ENCODE measurements at places on chromosomes 1 and 21. TPM values are rescaled to one million over a fixed set of nuclear protein-coding genes. Genes with fewer than 3 reads are reported as not detected.

Gene ZFYVE9
- 12.5 TPM for total RNA-seq

Gene FAM163A
- total RNA-seq = not detected

Gene CACNA1S
- not detected for total RNA-seq

Gene TMEM183A
- 30.0 TPM for total RNA-seq

Gene ISG15
- total RNA-seq = 98.7 TPM

Gene FCRL4
- not detected for total RNA-seq

Gene TTC39A
- total RNA-seq = 6.5 TPM

Gene NSUN4
- total RNA-seq = 13.0 TPM

Gene TRIM58
- 0.29 TPM for total RNA-seq

Gene GPR61
- not detected for total RNA-seq

Gene CD101
- total RNA-seq = 1.9 TPM

Gene FOXJ3
- total RNA-seq = 13.6 TPM

Gene DNAJC6
- total RNA-seq = 0.75 TPM

Gene MSH4
- 0.09 TPM for total RNA-seq

Gene AMPD1
- not detected for total RNA-seq

Gene LAX1
- 0.06 TPM for total RNA-seq
